ENCODE measurements at places on chromosomes 1 and 21.

GRCh38 chr1:110746644-110747259 lies 72.0 kb upstream of the KCNA3 start:
- DNase-seq, result no peak

DNA sequence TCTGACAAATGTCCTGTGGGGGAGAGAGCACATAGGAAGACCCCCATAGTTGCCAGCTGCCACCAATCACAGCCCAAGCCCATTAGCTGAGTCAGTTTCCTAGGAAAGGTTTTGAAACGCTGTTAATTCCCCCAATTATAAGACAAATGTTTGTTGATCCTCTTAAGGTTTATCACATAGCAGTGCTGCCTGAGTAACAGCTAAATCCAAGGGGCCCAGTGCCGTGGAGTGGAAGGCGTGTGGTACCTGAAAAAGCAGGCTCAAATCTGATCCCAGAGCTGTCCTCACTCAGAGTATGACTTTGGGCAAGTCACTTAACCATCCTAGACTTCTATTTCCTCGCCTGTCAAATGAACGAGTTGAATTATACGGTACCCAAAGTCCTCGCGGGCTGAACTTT lies 69.5 kb downstream of the GRIK3 start:
- DNase-seq, result no peak

DNA sequence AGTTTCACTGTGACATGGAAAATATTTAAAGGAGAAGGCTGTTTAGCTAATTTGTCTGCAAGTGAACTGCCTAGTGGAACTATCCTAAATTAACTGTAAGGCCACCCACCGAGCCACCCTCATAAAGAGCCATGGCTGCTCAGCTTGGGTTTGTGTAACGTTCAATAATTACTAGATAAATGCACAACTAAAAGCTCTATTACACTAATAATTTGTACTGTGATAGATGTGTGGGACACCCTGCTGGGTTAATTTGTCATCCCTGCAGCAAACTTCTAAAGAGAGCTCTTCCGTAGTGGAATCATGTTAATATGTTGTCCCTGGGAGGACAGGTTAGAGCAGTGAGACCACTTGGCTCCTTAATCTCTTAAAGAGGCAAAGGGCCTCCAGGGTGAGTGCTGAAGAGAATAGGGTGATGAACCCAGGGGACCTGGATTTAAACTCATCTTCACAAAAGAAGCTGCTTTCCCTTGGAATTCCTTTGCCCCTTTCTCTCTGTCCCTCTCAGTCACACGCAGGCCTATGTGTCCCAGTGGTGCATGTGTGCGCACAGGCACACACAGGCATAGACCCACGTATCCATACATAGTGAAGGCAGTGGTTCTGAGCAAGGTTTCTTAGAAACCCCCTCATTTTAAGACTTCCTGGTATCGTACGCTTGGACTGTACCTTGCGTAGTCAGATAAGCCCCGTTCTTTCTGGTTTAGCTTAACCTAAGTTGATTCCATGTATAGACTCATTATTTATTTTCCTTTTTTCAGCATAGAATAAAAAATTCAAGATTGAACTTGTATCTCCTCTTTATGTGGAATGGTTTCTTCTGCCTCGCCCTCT lies 310.3 kb downstream of the NFIA start:
- DNase-seq, result no peak

- DNase-seq, result no peak
These were observed 2.8 kb downstream of the S100A10 start for GRCh38 chr1:151990856-151991198.

- DNase-seq, result no peak
These were observed 4.0 kb downstream of the EDN2 start for GRCh38 chr1:41480204-41481108.

- no peak for DNase-seq
These were observed 15.2 kb upstream of the PDIK1L start for GRCh38 chr1:26096471-26096870.
